HepG2 (cell line): ENCODE measurements at places on chromosomes 1 and 21.

DNA sequence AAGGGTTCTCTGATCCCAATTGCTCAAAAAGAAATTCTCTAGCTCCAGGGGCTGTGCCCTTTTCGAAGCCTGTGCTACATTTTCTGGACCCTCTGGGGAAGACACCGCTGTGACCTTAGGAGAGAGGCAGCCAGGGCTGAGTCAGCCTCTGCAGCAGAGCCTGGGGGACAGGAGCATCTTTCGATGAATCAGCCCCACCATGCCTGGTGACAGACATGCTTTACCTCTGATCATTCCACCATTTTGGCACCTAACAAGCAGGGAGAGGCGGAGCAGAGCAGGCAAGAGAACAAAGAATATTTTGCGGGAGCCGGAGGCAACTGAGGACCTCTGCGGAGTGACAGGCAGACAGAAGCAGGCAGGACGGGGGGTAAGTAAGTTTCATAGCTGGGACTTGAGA, 84.9 kb downstream of the VWA5B1 start:
- no peak for DNase-seq

GRCh38 chr1:230641346-230641745, 935 bp upstream of the COG2 start:
- DNase-seq = no peak

DNA sequence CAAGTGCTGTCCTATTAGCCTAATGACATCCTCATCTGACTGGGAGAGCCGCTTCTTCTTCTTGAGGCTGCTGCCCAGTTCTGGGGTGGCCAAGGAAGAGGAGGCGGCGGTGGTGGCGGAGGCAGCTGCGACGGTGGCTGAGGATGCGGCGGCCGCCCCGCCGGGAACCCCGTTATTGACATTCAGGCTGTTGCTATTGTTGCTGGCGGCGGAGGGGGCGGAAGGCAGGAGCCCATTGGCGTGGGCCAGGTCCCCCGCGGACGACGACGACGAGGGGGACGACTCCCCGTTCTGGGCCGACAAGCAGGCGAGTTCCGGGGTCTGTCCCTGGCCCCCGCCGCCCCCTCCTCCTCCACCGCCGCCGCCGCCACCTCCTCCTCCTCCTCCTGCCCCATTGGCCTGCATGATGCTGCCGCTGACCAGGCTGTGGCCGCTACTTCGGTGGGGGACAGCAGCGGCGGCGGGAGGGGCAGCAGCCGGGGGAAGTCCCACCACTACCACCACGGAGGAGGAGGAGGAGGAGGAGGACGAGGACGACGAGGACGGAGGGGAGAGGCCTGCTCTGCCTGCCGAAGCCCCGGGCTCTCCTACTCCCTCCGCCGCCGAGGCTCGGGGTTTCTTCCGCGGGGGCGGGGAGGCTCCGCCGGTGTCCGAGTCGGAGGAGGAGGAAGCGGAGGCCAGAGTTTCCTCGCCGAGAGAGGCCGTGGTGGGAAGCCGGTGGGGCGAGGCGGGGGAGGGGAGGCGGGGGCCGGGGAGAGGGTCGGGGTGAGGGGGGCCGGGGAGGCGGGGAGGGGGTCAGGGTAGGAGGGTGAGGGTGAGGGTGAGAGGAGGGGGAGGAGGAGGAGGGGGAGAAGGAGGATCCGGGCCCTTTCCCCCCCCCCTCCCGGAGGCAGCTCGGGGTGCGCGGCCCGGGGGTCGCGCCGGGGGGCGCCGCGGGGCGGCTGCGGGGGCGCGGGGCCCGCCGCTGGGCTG, 610 bp downstream of the WDR26 start:
- DNase-seq = no peak

DNA sequence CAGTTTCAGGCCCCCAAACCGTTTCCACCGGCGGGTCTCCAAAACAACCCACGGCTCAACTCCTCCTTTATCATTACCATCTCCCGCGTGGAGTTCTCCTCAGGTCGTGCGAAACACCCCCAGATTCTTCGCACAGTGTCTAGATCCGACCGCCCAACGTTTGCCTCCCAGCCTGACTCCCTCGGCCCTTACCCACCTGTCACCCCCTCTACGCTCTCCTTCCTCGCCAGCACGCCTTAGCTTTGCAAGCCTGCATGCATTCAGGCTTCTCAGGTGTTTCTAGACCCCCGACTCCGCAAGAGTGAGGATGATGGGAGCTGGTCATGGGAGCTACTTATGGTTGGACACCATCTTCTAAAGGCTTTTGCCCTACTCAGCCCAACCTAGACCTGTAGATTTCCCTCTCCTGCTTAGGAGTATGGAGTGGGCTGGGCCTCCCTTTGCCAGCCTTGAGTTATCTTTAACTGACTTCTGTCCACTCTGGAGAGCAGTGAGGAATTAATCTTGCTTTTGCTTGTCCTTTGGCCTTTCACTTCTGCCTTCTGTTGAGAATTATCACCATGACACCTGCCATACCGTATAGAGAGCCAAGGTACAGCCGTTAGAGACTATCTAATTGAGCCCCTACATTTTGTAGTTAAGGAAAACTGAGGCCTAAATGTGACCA, 865 bp downstream of the ATP5IF1 start:
- DNase-seq = no peak

DNA sequence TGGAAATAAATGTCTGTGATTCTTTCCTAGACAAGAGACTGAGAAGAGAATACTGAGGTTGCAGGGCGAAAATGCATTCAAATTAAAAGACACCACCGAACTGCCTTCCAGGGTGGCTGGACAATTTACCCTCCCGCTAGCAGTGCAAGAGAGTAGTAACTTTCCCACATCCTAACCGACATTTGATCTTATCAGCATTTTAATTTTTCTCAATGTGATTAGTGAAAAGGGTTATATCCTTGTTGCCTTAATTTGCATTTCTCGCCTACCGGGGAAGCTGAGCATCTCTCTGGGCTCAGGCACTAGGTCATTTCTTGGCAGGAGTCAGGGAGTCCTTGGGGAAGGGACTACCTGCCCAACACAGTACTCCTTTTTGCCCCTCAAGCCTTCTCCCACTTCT, 2.8 kb downstream of the TNFRSF8 start:
- DNase-seq = no peak

- no peak for DNase-seq
Observed at GRCh38 chr1:17004466-17005364, 7.0 kb downstream of the ATP13A2 start.

- DNase-seq = no peak
Observed at GRCh38 chr1:183226361-183226760, 40.3 kb downstream of the LAMC2 start.

DNA sequence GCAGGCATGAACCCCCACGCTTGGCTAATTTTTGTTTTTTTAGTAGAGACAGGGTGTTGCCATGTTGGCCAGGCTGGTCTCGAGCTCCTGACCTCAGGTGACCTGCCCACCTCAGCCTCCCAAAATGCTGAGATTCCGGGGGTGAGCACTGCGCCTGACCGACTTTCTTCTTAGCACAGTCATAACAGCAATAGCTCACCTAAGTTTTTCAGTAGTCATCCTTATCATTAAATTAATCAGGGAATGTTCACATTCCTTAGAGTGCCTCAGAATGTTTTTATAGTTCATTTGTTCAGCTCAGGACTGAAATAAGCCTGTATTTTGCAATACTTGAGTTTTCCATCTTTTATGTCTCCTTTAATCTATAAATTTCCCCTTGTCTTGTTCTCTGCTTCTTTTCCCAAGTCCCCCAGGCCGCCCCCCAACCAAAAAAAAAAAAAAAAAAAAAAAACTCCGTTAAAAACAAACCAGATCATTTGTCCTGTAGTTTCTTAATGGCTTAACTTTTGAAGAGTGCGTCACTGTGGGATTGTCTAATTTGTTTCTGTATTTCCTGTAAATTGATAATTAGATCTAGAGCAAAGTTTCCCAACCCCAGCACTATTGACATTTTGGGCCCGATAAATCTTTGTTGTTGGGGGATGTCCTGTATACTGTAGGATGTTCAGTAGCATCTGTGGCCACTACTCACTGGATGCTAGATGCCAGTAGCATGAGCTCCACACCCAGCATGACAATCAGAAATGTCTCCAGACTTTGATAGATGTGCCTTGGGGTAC, 120.7 kb downstream of the ITSN1 start:
- DNase-seq = no peak

DNA sequence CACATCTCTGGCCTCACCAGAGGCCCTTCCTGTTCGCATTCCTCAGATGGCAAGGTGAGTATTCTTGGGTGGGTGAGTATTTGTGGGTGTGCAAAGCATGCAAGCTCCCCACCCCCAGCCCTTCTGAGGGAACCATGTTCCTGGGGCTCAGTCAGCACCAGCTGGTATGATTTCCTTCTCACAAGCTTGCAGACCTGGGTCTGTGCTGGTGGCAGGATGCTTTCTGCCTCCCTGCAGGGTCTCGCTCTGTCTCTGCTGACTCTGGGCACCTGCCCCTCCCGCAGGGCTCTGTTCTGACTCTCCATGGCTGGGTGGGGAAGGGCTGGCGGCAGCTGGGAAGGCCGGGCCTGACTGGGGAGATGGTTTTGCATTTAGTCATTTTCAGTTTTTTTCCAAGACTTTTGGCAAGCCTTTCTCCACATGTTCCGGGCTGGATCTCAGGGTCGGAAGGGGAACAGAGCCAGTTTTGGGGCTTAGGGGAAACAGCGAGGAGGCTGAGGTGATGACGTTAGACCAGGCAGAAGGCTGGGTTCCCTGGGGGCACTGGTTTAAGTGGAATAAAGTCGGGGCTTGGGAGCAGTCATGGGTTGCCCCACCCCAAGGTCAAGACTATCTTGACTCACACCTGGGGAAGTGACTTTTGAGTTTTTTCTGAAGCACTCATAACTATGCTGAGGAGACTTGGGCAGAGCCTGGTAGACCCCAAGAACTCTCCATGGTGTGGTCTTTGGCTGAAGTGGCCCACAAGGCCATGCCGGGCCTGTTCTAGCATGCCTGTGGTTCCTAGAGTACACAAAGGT, 6.2 kb downstream of the RASSF5 start:
- no peak for DNase-seq

GRCh38 chr1:242196914-242197313, 198.0 kb upstream of the MAP1LC3C start:
- DNase-seq = no peak

DNA sequence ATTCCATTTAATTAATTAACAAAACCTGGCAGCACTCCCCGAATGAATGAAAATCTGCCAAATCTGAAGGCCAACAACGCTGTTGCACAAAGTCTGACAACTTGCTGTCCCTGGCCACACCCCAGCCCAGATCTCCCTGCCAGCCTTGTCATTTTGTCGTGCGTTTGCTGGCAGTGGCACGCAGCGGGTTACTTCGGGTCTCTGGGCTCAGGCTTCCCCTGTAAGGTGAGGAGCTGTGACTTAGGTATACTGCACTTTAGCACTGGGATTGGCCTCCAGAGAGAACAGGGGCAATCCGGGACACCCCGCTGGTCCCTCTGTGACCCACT, 34.3 kb upstream of the SIM2 start:
- no peak for DNase-seq
